ENCODE measurements at places on chromosomes 1 and 21. TPM values are rescaled to one million over a fixed set of nuclear protein-coding genes. Genes with fewer than 3 reads are reported as not detected.
A peak's percentile ranks its signal among the peaks of the same experiment; 100 is the strongest.

SPRR2E gene
- polyA plus RNA-seq = not detected

GRCh38 chr1:84103197-84103992 is 40.7 kb upstream of the PRKACB start:
- H3K4me3 ChIP-seq = no peak overlapping the region
- no peak overlapping the region for H3K27ac ChIP-seq
- DNase-seq = peak; percentile 53
- peaks cover 21% of the 10 kb centered on the region for H3K4me1 ChIP-seq
- H3K27me3 ChIP-seq = no peaks in the 10 kb centered on the region

- H3K36me3 ChIP-seq = no peaks in the 10 kb centered on the region
- DNase-seq = no peak
- H3K4me1 ChIP-seq = no peaks in the 10 kb centered on the region
- no peak overlapping the region for H3K4me3 ChIP-seq
- no peak overlapping the region for H3K27ac ChIP-seq
- H3K27me3 ChIP-seq = no peaks in the 10 kb centered on the region
Observed at GRCh38 chr1:222346955-222347354, 200.9 kb downstream of the HHIPL2 start.

FMO5 gene
- 23.2 TPM for polyA plus RNA-seq

SAMD11 gene
- polyA plus RNA-seq = 4.9 TPM

DNA sequence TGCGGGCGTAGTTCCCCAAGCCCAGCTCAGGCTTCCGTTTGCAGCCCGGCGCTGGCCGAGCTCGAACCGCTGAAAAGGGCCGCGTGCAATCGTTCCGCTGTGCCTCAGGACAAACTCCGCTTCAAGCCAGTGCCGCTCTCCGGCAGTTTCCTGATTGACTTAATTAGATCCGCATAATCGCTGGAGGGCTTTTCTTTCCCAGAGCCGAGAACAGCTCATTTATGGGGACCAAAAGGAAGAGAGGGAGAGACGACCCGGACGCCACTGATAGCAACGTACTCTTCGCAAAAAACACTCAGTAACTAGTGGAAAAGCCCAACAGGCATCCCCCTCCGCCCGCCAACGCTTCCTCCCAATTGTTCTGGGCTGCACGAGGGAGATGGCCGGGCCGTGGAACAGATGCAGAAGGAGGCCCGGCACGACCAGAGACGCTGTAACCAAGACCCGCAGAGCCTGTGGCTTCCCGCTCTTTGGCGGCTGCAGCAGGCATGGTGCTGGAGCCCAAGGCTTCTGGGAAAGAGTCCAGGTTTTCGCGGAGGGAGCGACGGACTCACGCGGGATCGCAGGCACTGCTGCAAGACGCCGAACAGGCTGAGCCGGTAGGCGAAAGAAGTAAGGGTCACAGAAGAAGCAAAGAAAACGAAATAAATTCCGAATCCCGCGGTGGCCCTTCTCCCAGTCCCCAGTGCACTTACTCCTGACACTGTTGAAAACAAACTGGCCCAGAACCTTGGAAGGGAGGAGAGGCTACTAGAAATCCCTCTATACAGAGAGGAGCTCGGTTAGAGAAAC is 3.6 kb upstream of the FOXD2 start:
- H3K36me3 ChIP-seq = no peaks in the 10 kb centered on the region
- H3K27ac ChIP-seq = no peak overlapping the region
- H3K27me3 ChIP-seq = peaks cover 16% of the 10 kb centered on the region
- H3K4me3 ChIP-seq = no peak overlapping the region

GRCh38 chr1:73839922-73840321 is 358.1 kb downstream of the LRRIQ3 start:
- DNase-seq = no peak
- no peak overlapping the region for H3K4me3 ChIP-seq
- no peaks in the 10 kb centered on the region for H3K4me1 ChIP-seq
- H3K36me3 ChIP-seq = no peaks in the 10 kb centered on the region

GRCh38 chr1:106798991-106799390 is 257.5 kb upstream of the PRMT6 start:
- H3K4me3 ChIP-seq = no peak overlapping the region
- no peak for DNase-seq
- H3K27me3 ChIP-seq = no peaks in the 10 kb centered on the region
- H3K36me3 ChIP-seq = no peaks in the 10 kb centered on the region
- H3K27ac ChIP-seq = no peak overlapping the region

DNA sequence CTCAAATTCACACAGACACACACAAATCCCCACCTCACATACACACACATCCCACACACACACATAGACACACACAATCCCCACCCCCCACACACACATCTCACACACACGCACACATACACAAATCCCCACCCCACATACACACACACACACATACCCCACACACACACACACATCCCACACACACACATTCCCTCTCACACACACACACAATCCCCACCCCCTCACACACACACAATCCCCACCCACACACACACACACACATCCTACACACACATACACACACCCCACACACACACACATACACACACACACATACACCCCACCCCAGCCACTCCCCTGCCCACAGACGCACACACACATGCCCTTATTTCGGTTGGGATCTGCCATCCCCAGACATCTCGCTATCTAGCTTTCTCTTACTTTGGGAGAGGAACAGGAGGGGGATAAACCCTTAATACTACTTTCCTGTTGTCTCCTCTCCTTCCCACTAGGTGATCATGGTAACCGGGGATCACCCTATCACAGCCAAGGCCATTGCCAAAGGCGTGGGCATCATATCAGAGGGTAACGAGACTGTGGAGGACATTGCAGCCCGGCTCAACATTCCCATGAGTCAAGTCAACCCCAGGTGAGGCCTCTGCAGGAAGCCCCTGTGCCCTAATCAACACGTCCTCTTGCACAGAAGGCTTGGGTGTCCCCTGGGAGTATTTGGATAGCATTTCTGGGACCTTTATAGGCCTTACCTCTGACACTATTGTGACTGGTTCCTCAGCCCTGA is 17.2 kb upstream of the ATP1A4 start:
- H3K27me3 ChIP-seq = no peaks in the 10 kb centered on the region
- H3K4me3 ChIP-seq = no peak overlapping the region
- H3K4me1 ChIP-seq = no peaks in the 10 kb centered on the region
- DNase-seq = no peak
- H3K27ac ChIP-seq = no peak overlapping the region

GIPC2 gene
- polyA plus RNA-seq = 30.1 TPM

MED8 gene
- 38.9 TPM for polyA plus RNA-seq

TNFRSF4 gene
- 3.5 TPM for polyA plus RNA-seq

DNA sequence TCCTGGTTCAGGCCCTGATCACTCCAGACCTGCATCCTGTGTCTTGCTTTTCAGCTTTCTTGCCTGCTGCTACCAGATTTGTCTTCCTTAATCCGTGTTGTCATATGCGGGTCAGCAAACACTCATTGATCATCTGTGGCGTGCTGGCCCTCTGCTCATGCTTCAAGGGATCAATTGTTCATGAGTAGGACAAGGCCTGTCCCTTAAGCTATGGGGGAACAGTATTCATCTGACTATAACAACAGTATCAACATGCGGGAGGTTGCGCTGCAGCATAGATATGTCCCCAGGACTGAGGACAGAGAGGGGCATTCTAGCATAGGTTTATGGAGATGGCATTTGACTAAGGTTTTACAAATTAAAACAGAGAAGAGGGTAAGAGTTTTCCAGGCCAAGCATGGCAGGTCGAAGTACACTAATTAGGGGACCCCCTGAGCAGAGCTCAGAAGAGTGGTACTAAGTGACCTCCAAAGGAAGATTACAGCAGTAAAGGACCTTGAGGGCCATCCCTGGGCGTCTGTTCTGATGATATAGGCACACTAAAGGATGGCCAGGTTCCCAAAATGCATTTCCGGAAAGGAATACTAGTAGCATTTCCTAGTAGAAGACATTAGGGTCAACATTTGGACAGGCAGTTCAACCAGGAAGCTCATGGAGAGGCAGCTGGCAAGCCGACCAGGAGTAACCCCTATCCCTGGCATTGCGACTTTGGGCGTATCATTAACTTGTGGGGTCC is 811 bp upstream of the ZNF672 start:
- no peaks in the 10 kb centered on the region for H3K36me3 ChIP-seq
- DNase-seq = no peak
- no peaks in the 10 kb centered on the region for H3K27me3 ChIP-seq
- H3K4me1 ChIP-seq = peaks cover 8% of the 10 kb centered on the region
- H3K27ac ChIP-seq = peak overlapping the region; percentile 91

GRCh38 chr21:45504021-45504515 is 38.2 kb downstream of the SLC19A1 start:
- H3K36me3 ChIP-seq = peaks cover 3% of the 10 kb centered on the region
- no peak for DNase-seq
- H3K4me1 ChIP-seq = no peaks in the 10 kb centered on the region
- H3K27ac ChIP-seq = no peak overlapping the region
- no peak overlapping the region for H3K4me3 ChIP-seq

BLACAT1 gene
- polyA plus RNA-seq = 0.22 TPM

TTC34 gene
- polyA plus RNA-seq = not detected

PLEKHO1 gene
- polyA plus RNA-seq = 14.2 TPM

GRCh38 chr21:43847301-43847700 is 17.7 kb upstream of the AGPAT3 start:
- DNase-seq = no peak
- no peaks in the 10 kb centered on the region for H3K27me3 ChIP-seq
- no peak overlapping the region for H3K4me3 ChIP-seq
- H3K4me1 ChIP-seq = no peaks in the 10 kb centered on the region

All from small intestine (tissue), 16 donors.